H1 (cell line): ENCODE measurements at places on chromosomes 7 and 10.

DNA sequence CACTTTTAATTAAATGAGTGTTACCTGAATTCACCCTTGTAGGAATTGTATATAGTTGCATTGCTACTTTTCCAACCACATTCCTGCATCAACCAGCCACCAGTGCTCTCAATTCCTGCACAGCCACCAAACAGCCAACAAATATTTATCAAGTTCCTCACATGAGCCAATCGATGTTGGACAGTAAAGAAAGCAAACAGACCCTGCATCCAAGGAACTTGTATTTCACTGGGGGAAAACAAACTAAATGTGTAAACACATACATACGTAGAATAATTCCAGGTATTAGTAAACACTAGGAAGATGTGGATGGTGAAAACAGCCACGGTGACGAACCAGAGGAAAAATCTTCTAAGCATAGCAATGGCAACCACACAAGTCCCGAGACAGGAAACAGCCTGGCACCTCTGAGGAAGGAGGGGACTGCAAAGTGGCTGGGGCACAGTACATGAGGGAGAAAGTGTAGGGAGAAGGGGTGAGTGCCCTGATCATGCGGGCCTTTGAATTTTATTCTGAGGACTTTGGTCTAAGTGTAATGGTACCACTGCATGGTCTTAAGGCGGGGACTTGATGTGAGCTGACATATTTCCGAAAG, 111.2 kb downstream of the XRCC2 start:
- DNase-seq, result no peak

- DNase-seq, result no peak
Observed at GRCh38 chr10:101961591-101962498, 94.1 kb downstream of the ARMH3 start.

- no peak for DNase-seq
Observed at GRCh38 chr7:28815369-28815927, 142.7 kb downstream of the TRIL start.

DNA sequence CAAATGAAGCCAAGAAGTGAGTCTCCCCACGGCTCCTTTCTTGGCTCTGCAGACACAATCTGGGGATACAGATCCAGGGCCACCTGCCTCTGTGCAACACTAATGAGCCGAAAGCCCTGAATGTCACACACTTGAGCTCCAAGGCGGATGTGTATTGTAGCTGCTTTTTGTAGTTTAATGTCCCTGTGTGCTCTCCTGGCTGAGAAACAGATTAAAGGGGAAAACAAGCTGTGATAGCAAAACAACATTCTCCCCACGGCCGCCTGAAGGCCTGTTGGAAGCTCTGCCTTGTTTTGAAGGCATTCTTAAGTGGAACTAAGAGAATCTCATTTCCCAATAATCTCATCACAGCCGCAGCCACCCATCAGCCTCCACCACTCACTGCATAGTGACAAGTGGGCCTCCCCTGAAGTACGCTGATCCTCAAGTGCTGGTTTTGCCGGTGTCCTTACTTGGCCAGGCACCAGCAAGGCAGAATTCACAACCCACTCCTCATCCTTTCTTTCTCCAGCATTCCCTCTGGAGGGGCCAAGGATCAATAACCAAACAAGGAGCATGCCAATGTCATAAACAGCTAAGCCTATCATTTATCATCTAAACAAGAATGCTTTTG, 44.4 kb upstream of the AMPH start:
- no peak for DNase-seq

GRCh38 chr7:66505531-66506451, 122.9 kb upstream of the KCTD7 start:
- no peak for DNase-seq

- no peak for DNase-seq
Observed at GRCh38 chr10:49174261-49174925, 13.8 kb downstream of the TMEM273 start.

- no peak for DNase-seq
Observed at GRCh38 chr7:55309040-55309991, 55.8 kb upstream of the LANCL2 start.

DNA sequence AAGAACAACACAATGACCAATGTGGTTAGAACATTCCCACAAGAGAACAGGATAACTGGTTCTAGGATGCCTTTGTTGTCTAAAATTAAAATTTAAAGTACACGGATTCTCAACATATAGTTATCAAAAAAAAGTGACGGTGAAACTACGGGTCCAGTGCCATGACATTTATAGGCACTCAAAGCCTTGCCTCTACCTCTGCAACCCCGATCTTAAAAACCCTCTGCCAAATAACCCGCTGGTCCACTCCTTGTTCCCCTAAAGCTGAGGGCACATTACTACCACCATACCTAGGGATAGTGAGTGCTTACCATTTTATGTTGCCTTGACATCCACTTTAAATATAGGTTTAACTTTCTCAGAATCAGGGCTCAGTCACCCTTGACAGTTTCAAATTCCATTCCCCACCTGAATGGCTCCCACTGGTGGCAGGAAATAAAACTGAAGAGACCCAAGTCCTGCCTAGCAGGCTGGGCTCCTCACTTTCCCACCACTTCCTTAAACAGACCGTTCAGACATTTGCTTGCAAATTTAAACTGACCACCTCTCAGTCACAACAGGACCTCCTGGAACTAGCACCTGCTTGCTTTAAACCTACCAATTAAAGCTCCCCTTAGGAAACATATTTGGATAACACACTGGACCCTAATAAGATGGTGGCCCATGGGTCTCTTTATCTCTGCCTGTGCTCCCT, 169.9 kb upstream of the ASAH2 start:
- peak; percentile 58 for DNase-seq

- no peak for DNase-seq
Observed at GRCh38 chr10:45308707-45309106, 6.7 kb downstream of the OR13A1 start.

DNA sequence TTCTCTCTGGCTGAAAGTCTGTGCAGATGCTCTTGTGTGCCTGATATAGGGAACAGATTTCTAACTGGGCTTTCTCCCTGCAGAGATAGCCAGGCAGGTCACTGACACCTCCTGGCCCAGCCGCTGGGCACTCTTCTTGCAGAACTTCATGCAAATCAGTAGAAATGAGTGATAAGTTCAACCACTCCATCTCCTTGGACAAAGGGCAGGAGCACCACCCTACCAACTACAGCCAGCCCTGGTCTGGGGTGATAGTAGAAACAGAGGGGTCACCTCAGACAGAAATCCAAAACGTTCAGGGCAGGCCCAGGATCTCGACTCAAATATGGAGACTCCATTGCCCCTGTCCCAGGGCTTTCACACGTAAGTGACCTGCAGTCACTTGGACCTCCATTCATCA, 917.8 kb upstream of the ZNF722 start:
- DNase-seq, result no peak
